SK-N-SH (cell line): ENCODE measurements at places on chromosomes 13 and 19.

DNA sequence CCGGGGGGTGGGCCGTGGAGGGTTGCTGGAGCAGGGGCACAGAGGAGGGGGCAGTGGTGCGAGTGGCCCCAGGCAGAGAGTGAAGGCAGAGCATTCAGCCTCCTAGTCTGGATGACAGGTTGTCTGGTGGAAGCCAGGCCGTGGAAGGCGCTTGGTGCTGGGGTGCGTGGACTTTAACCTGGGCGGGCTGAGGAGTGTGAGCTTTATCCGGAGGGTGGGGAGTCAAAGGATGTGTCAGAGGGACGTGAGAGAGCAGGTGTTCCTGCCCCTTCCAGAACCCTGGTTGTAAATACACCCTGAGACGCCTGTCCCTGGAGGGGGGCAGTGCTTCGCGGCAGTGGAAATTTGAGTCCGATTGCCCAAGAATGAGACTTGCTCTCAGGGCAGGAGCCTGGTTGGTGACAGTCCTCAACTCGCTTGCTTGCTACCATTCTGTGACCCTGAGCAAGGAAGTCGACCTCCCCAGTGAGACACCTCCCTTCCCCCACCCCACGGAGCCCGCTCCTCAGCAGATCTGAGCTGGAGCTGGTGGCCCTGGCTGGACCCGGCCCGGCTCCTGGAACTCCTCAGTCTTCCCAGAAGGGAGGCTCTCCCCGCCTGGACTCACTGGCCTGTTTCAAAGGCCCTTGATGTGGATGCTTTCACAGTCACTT, 2.3 kb downstream of the SPPL2B start:
- DNase-seq: no peak

GRCh38 chr19:45250216-45250831, 747 bp upstream of the MARK4 start:
- DNase-seq: peak; percentile 66

- no peak for DNase-seq
Observed at GRCh38 chr13:110173247-110173818, 133.6 kb downstream of the COL4A1 start.

DNA sequence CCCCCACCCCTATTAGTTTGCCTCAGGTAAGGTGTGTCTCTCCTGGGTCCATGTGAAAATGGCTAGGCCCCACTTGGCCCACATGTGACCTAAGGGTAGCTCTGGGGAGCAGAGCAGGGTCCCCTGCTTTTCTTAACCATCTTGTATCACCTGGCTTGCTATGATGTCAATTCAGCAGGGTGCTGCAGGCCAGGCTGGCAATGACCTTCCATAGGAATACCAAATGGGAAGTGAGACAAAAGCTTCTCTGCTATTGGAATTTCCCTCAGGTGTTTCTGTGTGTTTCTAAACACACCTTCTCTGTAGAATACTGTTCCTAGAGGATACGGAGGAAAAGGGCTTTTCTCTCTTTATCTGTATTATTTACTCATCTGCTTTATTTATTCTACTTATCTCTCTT, 35.7 kb upstream of the DACH1 start:
- no peak for DNase-seq

- DNase-seq: peak; percentile 67
Observed at GRCh38 chr19:50513746-50514345, at the start of gene ASPDH. Gene ASPDH, minus strand, starts transcription at chr19:50513913. Its CDS starts 90 bp downstream, at chr19:50513823.

DNA sequence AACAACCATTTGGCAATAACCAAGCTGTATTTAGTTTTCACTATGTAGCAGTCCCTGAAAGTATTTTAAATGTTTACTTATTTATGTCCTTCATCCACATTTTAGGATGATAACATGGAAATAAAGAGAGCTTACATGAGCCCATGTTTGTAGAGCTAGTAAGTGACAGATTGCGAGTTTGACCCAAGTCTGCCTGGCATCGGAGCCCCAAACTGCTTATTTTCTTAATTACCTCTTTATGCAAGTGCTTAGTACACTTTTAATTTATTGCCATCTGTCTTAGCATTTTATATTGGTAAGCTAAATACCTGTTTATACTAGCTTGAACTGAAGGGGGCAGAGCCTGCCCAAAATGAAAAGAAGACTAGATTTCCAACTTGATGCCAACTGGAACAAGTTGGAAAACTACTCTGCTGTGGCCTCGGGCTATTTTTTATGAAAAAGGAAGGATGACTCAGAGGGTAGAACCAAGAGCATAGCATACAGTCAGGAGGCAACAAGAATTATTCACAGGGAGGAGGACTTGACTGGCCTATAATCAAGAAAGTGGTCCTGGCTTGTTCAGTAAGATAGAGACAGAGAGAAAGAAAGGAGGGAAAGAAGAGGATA, 150.2 kb downstream of the NDFIP2 start:
- no peak for DNase-seq

DNA sequence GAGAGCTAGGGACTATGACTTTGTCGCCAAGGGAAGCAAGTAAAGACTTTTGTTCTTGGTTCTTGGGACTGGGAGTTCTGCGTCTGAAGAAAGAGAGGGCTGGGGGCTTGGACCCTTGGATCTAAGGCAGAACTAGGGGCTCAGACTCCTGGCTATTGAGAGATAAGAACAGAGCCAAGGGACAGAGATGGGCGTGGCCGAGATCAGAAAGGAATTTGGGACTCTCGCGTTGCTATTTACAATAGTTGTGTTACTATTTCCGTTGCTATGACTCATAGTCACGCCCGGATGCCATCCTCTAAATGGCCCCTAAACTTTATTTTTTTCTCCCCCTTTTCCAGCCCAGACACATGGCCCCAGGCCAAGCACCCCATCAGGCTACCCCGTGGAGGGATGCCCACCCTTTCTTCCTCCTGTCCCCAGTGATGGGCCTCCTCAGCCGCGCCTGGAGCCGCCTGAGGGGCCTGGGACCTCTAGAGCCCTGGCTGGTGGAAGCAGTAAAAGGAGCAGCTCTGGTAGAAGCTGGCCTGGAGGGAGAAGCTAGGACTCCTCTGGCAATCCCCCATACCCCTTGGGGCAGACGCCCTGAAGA, 759 bp downstream of the PPP1R15A start:
- peak; percentile 78 for DNase-seq

- no peak for DNase-seq
Observed at GRCh38 chr13:39963612-39964011, 308.1 kb downstream of the COG6 start.

DNA sequence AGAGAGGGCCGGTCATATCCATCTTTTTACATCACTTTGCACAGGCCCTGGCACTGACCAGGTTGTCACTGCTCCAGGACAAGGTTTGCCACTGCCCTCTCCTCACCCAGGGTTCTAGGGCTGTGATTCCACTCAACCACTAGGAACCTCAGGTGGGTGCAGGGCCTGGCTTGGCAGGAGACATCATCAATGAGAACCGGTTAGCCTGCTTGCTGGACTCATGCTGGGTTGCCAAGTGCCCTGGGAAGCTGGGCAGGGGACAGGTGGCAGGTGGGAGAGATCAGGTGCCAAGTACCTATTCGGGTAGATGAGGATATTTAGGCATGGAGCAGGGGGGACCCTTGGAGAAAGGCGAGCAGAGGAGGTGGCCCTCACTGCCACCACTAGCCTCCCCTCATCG, 4.2 kb upstream of the CERS4 start:
- no peak for DNase-seq
